Pancreas (tissue), 10 donors: ENCODE measurements at places on chromosomes 12 and 14. TPM values are rescaled to one million over a fixed set of nuclear protein-coding genes. Genes with fewer than 3 reads are reported as not detected.

- H3K4me1 ChIP-seq: no peaks in the 10 kb centered on the region
- no peak overlapping the region for H3K27ac ChIP-seq
- H3K27me3 ChIP-seq: no peaks in the 10 kb centered on the region
- no peak for DNase-seq
These were observed 304.8 kb upstream of the ATP2B1 start for GRCh38 chr12:90013409-90013808.

MRPL51 gene
- 64.7 TPM for polyA plus RNA-seq

DEPDC4 gene
- 0.42 TPM for polyA plus RNA-seq

DIO3 gene
- 0.82 TPM for polyA plus RNA-seq
